ENCODE measurements at places on chromosomes 2 and 18. TPM values are rescaled to one million over a fixed set of nuclear protein-coding genes. Genes with fewer than 3 reads are reported as not detected.

- H3K27ac ChIP-seq, result no peak overlapping the region
- H3K27me3 ChIP-seq, result peaks cover 63% of the 10 kb centered on the region
- H3K36me3 ChIP-seq, result no peaks in the 10 kb centered on the region
- no peak for DNase-seq
- H3K4me1 ChIP-seq, result no peaks in the 10 kb centered on the region
- no peak overlapping the region for H3K4me3 ChIP-seq
Observed at GRCh38 chr2:100623033-100623715, 60.4 kb downstream of the PDCL3 start.

The PCBP1 gene
- total RNA-seq, result 29.8 TPM

The MAP3K19 gene
- not detected for total RNA-seq

The PLCD4 gene
- 0.51 TPM for total RNA-seq

DNA sequence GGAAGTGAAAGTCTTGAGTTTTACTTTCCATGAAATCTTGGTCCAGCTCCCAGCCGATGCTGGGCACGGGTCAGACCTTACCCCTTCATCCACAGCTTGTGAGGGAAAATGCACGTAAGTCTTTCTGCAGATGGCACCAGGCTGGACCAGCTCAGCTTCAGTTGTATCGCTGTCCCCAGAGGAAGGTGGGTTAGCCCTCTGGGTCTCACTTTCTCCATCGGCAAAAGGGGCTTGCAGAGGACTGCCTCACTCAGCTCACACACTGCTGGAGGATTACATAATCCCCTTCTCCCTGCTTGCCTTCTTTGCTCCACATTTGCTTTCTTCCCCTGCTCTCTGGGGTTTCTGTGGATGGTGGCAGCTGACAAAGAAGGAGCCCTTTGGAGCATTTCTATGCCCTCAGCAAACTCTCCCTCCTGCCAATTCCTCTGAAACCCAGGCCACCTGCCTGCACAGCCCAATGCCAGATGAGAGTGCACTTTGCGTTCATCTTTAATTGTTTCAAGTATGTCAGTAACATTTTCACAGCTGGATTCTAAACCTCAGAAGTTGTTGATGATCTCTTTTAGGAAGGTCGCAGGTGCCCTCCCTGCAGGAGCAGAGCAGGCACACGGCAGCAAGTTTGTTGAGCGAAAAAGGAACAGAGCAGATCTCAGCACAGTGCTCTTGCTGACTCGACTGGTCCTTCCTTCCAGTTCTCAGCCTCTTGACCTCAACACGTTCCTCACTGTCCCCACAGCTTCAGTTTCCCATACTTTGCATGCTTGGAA, 155.6 kb upstream of the GLI2 start:
- DNase-seq, result no peak
- peaks cover 3% of the 10 kb centered on the region for H3K4me1 ChIP-seq
- no peaks in the 10 kb centered on the region for H3K36me3 ChIP-seq
- H3K4me3 ChIP-seq, result no peak overlapping the region
- 0 out of 2 replicates have a peak, but pooled peaks cover 4% of the 10 kb centered on the region for H3K27me3 ChIP-seq

- H3K36me3 ChIP-seq, result no peaks in the 10 kb centered on the region
- no peak overlapping the region for H3K27ac ChIP-seq
- H3K4me1 ChIP-seq, result no peaks in the 10 kb centered on the region
- no peak for DNase-seq
Observed at GRCh38 chr2:232281858-232282507, 96.6 kb upstream of the ALPP start.

The FBXO48 gene
- total RNA-seq, result 0.38 TPM

DNA sequence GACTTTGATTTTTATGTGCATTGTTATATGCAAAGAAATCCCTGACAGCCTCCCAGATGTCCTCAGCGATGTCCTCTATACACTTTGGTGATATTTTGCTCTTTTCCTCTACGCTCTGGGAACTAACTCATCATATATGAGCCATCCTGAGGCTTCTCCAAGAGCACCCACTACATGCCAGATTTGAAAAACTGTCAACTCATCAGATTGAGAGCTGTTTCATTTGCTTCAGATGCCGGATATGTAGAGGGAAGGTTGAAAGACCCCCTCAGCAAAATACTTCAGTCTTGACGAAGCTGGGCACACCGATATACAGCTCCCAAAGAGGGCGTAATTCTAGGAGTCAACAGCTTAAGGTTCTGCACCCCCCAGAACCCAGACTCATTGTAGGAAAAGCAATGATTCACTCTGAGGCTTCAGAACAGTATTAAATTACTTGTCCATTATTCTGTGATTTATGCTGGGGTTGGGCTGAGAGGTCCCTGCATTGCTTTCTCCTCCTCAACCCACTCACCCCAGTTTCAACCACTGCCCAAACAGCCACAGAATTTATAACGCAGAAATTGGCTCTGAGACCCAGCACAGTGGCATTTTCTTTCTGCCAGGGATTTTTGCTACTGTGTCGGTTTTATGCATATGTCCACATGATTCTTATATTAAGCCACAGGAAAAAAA, 341.8 kb downstream of the ALK start:
- H3K36me3 ChIP-seq, result no peaks in the 10 kb centered on the region
- H3K27me3 ChIP-seq, result peaks cover 13% of the 10 kb centered on the region
- no peak for DNase-seq
- H3K27ac ChIP-seq, result no peak overlapping the region
- H3K4me3 ChIP-seq, result no peak overlapping the region

The THSD7B gene
- not detected for total RNA-seq

- no peak for DNase-seq
- no peaks in the 10 kb centered on the region for H3K27me3 ChIP-seq
- peaks cover 4% of the 10 kb centered on the region for H3K36me3 ChIP-seq
- peak overlapping the region; percentile 80 for H3K27ac ChIP-seq
Observed at GRCh38 chr2:46722142-46722541, 193.5 kb downstream of the MCFD2 start.

The MEP1B gene
- total RNA-seq, result not detected

GRCh38 chr2:96253006-96253405, 12.8 kb downstream of the TMEM127 start:
- no peaks in the 10 kb centered on the region for H3K27me3 ChIP-seq
- no peak overlapping the region for H3K4me3 ChIP-seq
- peaks cover 11% of the 10 kb centered on the region for H3K36me3 ChIP-seq
- no peak for DNase-seq
- no peak overlapping the region for H3K27ac ChIP-seq

DNA sequence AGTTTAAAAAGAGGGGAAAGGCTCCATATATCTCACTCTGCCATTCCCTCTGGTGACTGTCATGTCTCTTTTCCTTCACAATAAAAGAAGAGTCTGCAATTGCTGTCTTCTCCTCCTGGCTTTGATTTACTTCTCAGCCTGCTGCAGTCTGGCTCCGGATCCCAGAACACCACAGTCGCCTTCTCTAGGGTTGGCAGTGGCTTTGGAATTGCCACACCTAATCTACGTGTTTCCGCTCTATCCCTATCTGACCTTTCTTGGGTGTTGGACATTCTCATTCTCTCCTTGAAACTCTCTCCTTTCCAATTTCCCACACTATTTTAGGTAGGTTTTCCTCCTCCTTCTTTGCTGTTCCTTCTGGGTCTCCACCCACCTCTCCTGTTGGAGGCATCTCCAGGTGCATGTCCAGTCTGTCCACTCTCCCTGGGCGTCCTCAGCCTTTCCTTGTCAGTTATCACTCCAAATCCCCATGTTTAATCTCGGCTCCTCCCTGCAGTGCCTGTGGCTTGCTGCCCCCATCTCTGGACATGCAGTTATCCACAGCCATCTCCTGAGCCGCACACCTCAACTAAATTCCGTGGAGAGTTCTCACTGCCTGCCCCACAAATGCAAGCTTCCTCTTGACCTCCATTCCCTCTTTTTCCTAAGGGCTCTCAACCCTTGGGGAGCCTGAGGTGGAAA, 112.8 kb downstream of the KCTD1 start:
- no peak for DNase-seq
- no peaks in the 10 kb centered on the region for H3K27me3 ChIP-seq
- no peak overlapping the region for H3K4me3 ChIP-seq
- peaks cover 14% of the 10 kb centered on the region for H3K4me1 ChIP-seq

- H3K27me3 ChIP-seq, result no peaks in the 10 kb centered on the region
- no peak overlapping the region for H3K4me3 ChIP-seq
- H3K36me3 ChIP-seq, result no peaks in the 10 kb centered on the region
- H3K4me1 ChIP-seq, result no peaks in the 10 kb centered on the region
- DNase-seq, result no peak
Observed at GRCh38 chr2:3154700-3155099, 222.9 kb downstream of the EIPR1 start.

The CXCR4 gene
- not detected for total RNA-seq

DNA sequence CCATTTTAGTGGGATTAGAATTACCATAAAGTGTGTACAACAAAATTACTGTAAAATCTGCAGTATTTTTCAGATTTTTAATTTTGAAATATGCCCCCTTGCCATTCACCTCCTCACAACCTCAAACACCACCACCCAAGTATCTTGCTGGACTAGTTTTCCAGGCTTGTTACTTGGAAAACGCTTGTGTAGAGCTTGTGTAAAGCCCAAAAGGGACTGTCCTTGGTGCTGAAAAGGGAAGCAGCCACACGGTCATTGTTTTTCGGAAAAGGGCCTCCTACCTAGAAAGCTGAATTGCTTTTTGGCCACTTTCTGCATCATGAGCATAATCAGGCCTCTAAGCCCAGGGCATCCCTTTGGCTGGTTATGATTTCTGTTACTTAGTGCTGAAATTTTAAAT, 563.4 kb downstream of the LRRTM4 start:
- no peaks in the 10 kb centered on the region for H3K4me1 ChIP-seq
- peak; percentile 4 for DNase-seq
- no peaks in the 10 kb centered on the region for H3K27me3 ChIP-seq
- no peak overlapping the region for H3K27ac ChIP-seq
- H3K36me3 ChIP-seq, result no peaks in the 10 kb centered on the region
- no peak overlapping the region for H3K4me3 ChIP-seq

The PROC gene
- not detected for total RNA-seq

- H3K36me3 ChIP-seq, result no peaks in the 10 kb centered on the region
- peaks cover 2% of the 10 kb centered on the region for H3K4me1 ChIP-seq
- no peak overlapping the region for H3K27ac ChIP-seq
- DNase-seq, result no peak
Observed at GRCh38 chr2:105422801-105423200, 23.9 kb upstream of the FHL2 start.

GRCh38 chr2:19600506-19600905, 242.1 kb upstream of the OSR1 start:
- H3K4me3 ChIP-seq, result no peak overlapping the region
- H3K27me3 ChIP-seq, result 0 out of 2 replicates have a peak, but pooled peaks cover 3% of the 10 kb centered on the region
- H3K27ac ChIP-seq, result no peak overlapping the region
- DNase-seq, result peak; percentile 41

GRCh38 chr2:137674991-137675390, 289.3 kb upstream of the HNMT start:
- no peaks in the 10 kb centered on the region for H3K36me3 ChIP-seq
- H3K4me3 ChIP-seq, result no peak overlapping the region
- H3K27ac ChIP-seq, result no peak overlapping the region
- no peaks in the 10 kb centered on the region for H3K4me1 ChIP-seq
- H3K27me3 ChIP-seq, result no peaks in the 10 kb centered on the region
- no peak for DNase-seq

GRCh38 chr18:63247506-63247905, 72.1 kb downstream of the BCL2 start:
- no peaks in the 10 kb centered on the region for H3K36me3 ChIP-seq
- no peaks in the 10 kb centered on the region for H3K4me1 ChIP-seq
- no peak for DNase-seq
- no peak overlapping the region for H3K27ac ChIP-seq
- no peak overlapping the region for H3K4me3 ChIP-seq
- no peaks in the 10 kb centered on the region for H3K27me3 ChIP-seq

- no peak overlapping the region for H3K4me3 ChIP-seq
- H3K4me1 ChIP-seq, result peaks cover 7% of the 10 kb centered on the region
- no peaks in the 10 kb centered on the region for H3K36me3 ChIP-seq
- H3K27ac ChIP-seq, result no peak overlapping the region
Observed at GRCh38 chr2:236171680-236172254, 3.6 kb upstream of the GBX2 start.

DNA sequence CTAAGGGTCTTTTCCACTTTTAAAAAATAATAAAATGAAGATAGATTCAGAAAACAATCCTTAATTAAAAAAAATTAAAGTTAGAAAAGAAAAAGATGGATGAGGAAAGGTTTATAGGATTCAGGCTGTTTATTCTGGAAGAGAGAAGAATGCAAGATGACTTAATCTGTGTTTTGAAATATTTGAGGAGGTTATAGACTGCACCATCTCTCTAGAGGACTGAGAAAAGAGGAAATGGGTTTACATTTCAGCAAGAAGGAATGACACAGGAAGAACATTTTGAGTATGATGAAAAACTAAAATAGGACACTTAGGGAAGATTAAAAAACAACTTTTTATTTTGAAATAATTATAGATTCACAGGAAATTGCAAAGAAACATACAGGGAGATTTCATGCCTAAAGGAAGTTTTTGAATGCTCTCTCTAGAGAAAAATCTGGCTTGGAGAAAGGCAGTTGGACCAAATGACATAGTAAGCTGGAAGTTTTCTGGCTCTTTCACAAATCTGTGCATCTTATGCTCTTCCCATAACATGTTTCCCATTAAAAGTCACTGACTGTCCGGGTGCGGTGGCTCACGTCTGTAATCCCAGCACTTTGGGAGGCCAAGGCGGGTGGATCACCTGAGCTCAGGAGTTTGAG, 75.0 kb downstream of the CERS6 start:
- H3K27ac ChIP-seq, result peak overlapping the region; percentile 43
- no peaks in the 10 kb centered on the region for H3K27me3 ChIP-seq
- peak; percentile 65 for DNase-seq
- no peaks in the 10 kb centered on the region for H3K36me3 ChIP-seq

- DNase-seq, result no peak
- no peak overlapping the region for H3K27ac ChIP-seq
- no peak overlapping the region for H3K4me3 ChIP-seq
- H3K27me3 ChIP-seq, result 0 out of 2 replicates have a peak, but pooled peaks cover 15% of the 10 kb centered on the region
Observed at GRCh38 chr2:222442665-222443064, 18.3 kb downstream of the SGPP2 start.

The ACAA2 gene
- total RNA-seq, result 55.6 TPM

DNA sequence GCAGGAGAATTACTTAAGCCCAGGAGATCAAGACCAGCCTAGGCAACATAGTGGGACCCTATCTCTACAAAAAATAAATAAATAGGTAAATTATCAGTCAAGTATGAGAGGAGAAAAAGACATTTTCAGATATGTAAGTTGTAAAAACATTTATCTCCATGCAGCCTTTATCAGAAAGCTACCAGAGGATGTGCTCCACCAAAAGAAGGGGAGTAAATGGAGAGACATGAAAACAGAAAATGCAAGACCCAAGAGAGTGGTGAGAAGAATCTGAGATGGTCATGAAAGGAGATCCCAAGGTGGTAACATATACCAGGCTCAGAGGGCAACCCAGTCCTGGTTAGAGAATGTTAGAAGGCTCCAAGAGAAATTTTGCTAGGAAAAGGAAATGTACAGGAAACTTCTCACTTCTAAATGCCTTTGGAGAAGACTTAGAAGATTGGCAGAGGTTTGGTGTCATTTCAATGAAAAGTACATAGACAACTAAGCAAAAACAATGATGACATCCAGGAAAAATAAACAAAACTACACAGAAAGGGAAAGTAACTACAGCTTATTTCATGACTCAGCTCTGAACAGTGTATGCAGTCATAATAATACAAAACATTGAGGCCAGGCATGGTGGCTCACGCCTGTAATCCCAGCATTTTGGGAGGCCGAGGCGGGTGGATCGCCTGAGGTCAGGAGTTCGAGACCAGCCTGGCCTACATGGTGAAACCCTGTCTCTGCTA, 19.5 kb downstream of the CIB4 start:
- DNase-seq, result peak; percentile 32
- peaks cover 44% of the 10 kb centered on the region for H3K27me3 ChIP-seq
- H3K4me3 ChIP-seq, result no peak overlapping the region
- no peaks in the 10 kb centered on the region for H3K4me1 ChIP-seq
- H3K36me3 ChIP-seq, result no peaks in the 10 kb centered on the region

GRCh38 chr2:165069151-165069550, 113.8 kb upstream of the SLC38A11 start:
- H3K36me3 ChIP-seq, result no peaks in the 10 kb centered on the region
- H3K27me3 ChIP-seq, result no peaks in the 10 kb centered on the region
- H3K4me1 ChIP-seq, result no peaks in the 10 kb centered on the region
- H3K27ac ChIP-seq, result no peak overlapping the region
- DNase-seq, result no peak

The PGAP1 gene
- 6.3 TPM for total RNA-seq

Data from GM23248 (cell line).